ENCODE measurements at places on chromosomes 1 and 21.

- DNase-seq = no peak
These were observed 21.4 kb downstream of the RGS8 start for GRCh38 chr1:182662956-182663355.

DNA sequence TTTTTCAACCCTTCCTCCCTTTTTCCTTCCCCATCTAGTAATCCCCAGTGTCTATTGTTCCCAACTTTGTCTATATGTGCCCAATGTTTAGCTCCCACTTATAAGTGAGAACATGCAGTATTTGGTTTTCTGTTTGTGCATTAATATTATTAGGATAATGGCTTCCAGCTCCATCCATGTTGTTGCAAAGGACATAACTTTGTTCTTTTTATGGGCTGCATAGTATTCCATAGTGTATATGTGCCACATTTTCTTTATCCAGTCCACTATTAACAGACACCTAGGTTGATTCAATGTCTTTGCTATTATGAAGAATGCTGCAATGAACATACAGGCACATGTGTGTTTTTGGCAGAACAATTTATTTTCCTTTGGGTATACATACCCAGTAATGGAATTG is 121.0 kb upstream of the C1orf105 start:
- no peak for DNase-seq

DNA sequence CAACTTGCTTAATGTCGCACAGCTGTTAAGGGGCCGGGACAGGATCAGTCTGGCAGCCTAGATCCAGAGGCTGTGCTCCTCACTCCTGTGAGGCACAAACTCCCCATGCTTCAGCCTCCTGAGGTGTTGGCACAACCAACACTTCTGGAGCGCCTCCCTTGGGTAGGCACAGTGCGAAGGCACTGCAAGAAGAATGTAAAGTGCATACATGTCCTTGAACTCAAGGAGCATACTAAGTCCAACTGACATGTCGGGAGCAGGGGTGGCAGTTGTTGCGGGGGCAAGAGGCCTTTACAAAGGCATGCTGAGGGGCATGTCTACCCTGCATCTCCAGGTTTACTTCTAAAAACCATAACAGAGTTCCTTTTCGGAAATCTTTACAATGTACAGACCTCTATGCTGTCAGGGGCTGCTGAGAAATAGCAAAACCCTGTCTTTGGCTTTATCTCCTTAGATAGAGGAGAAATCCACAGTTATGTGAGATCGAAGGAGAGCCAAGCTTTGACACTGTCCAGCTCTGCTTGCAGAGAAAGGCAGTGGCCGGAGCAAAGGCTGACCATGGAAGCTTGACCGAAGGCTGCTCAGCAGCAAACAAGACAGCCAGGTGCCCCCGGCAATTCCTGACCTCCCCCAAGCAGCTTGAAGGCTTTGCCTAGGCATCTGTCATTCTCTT is 93.9 kb downstream of the CDC7 start:
- no peak for DNase-seq

DNA sequence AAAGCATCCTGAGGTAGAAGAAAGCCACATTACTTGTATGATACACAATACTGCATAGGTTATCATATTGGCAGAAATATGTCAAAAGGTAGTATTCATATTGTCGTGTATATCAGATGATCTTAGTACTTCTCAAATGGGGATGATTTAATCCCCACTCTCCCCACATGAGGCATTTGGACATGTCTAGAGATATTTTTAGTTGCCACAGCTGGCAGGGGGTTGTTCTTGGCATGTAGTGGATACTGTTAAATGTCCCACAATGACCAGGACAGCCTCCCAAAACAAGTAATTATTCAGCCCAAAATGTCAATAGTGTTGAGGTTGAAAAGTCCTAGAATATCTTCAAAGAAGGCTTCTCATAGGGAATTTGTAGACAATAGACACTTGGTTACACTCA is 162.8 kb downstream of the NEGR1 start:
- no peak for DNase-seq

- no peak for DNase-seq
These were observed 170.8 kb downstream of the LBR start for GRCh38 chr1:225257081-225257480.

GRCh38 chr1:55329808-55330432 is 114.8 kb upstream of the USP24 start:
- DNase-seq = no peak

GRCh38 chr21:41985662-41986416 is 24.3 kb downstream of the ZBTB21 start:
- no peak for DNase-seq

DNA sequence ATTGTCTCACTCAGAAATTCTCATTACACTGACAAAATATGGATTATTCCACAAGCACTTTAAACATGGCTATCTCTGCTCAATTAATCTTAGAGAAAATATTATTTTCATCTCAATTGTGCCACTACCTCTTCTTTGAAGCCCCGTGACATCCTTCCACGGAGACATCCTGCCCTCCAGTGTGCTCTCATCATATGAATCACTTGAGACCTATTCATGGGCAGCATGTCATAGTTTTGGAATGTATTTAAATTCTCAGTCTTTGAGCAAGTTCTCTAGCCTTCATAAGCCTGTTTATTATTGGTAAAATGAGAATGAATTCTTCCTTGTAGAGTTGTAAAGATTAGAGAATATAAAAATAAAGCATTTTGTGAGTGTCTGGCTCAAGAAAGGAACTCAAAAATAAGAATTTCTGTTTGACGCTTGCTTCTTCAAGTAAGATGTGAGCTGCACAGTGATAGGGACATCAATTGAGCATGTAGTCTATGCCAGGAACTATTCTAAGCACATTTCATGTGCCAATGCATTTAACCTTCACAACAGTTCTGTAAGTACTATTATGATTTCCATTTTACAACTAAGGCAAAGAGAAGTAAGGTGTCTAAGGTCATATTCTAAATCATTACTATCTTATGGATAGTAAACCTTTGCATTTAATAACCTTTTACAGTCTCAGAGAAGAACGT is 557.4 kb upstream of the ZRANB2 start:
- DNase-seq = peak; percentile 78

DNA sequence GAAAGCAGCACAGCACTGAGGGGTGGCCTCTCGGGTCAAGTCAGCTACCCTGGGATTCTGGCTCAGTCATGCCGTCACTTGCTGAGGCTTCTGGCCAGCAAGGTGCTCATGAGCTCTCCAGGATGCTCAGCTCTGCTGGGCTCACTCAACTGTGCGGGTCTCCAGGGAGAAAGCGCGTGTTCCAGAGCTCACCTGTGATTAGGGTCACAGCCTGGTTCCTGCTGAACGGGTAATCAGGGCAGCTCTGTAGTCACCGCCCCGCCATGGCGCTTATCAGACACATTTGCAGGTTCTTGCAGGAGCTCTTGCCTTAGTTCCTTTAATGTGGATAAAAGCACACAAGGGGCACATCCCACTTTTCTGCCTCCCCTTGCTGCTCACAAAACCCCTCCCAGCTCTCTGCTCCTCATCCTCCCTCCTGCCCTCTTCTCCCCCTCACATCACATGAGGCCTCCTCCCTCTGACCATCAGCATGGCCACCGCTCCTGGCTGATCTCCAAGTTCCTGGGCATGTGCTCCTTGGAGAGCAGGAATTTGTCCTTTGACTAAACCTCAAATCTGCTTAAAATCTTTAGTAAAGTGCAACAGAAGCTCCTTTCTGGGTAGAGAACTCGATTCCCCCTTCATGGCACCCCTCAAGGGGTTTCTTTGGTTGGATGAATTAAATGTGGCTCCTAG is 2.0 kb downstream of the PCP4 start:
- DNase-seq = no peak

- DNase-seq = no peak
These were observed 13.7 kb downstream of the CD2 start for GRCh38 chr1:116767782-116768382.

- peak; percentile 63 for DNase-seq
These were observed 2.7 kb downstream of the FAM110D start for GRCh38 chr1:26161415-26162219.

GRCh38 chr21:39117440-39117970 is 65.7 kb downstream of the PSMG1 start:
- DNase-seq = no peak

- no peak for DNase-seq
These were observed 36.2 kb downstream of the GORAB start for GRCh38 chr1:170568197-170568596.

DNA sequence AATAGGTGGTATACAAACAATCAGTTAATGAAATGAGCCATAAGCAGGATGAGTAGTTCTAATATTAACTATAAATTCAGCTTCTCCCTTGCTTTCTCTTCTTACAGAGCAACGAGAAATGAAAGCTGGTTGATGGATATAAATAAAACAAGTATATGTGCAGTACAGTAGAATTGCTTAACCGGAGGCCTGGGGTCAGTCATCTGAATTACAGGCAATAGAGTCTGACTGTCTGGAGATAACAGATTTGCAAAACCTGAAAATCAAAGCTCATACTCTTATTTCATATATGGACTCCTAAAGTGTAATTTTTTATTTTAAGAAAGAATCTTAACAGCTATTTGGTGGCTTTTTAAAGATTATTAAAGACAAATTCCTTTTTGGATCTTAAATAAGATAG is 43.1 kb upstream of the SGIP1 start:
- DNase-seq = no peak

DNA sequence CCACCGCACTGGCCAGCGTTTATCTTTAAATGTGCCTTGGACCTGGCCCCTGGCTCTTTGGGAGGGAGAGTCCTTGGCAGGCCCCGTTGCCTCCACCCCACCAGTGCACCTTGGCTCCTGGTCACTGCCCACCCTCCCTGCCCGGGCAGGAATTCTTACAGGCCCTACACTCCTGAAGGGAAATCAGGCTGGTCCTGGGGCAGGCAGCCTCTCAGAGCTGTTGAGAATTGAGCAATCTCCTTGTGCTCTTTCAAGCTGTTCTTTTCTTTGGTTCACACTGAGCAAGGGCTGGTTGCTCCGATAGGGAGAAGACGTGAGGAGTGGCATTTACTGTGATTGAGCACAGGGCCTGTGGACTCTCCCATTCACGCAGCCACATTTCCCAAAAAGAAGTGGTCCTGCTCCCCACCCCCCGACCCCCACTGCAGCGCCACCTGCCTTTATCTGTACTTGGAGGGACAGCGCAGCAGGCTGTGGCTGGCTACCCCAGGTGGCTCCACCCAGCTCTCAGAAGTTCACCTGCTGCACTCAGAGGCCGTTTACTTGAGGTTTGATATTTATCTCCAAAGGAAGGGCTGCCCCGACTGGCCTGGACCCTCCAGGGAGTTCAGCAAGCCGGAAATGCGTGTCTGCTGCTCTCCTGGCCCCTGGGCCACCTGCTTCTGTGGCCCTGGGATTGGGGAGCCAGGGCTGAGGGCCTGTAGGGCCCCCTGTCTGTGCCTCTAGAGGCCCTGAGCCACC is 47.8 kb downstream of the SKI start:
- DNase-seq = no peak

GRCh38 chr1:100455478-100456072 is 82.4 kb upstream of the GPR88 start:
- no peak for DNase-seq

DNA sequence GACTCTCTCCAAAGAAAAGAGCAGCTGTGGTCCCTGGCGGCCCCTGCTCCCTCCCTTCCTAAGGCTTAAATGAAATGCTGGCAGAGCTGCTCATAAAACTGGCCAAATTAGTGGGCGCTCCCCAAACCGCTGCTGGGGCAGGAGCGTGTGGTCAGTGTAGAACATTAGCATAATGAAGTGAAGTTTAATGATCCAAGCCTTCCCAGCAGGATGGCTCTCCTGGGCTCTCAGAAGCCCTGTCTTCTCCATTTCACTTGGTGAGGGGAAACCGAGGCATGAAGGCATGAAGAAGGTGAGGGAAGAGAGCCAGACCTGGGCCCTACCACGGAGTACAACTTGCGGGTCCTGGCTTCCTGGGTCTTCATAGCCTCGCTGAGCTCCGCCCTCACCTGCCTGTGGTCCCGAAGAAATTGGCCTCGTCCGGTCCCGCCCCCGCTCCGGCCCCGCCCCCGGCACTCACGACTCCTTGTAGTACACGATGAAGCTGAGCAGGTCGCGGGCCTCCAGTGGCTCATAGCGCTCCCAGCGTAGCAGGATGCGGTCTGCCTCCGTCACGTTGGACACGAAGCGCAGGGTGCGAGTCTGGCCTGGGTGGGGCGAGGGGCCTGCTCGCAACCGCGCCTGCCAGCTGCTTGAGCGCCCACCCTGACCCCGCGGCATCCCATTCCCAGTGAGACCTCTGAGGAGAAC is 10.3 kb downstream of the INSRR start:
- DNase-seq = no peak

- DNase-seq = no peak
These were observed 230.7 kb downstream of the RPS6KC1 start for GRCh38 chr1:213281640-213282301.

GRCh38 chr1:186212568-186213224 is 162.4 kb downstream of the TPR start:
- peak; percentile 84 for DNase-seq

DNA sequence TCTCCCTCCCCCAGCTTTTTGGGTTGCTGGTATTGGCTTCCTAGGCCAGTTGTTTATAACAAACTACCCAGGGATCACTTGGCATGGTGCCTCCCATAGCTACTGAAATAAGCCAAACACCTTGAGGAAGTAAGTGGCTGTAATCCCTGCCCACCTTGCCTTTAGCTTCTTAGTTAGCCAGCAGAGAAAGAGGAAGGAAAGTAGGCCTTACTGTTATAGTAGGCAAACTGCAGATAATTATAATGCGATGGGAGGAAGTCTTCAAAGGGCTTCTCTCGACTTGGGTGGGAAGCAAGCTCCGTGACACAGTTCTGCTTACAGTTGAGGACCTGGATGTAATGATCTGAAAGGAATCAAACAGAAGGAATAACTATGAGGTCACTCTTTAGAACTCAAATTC is 8.2 kb downstream of the P3H1 start:
- DNase-seq = no peak

DNA sequence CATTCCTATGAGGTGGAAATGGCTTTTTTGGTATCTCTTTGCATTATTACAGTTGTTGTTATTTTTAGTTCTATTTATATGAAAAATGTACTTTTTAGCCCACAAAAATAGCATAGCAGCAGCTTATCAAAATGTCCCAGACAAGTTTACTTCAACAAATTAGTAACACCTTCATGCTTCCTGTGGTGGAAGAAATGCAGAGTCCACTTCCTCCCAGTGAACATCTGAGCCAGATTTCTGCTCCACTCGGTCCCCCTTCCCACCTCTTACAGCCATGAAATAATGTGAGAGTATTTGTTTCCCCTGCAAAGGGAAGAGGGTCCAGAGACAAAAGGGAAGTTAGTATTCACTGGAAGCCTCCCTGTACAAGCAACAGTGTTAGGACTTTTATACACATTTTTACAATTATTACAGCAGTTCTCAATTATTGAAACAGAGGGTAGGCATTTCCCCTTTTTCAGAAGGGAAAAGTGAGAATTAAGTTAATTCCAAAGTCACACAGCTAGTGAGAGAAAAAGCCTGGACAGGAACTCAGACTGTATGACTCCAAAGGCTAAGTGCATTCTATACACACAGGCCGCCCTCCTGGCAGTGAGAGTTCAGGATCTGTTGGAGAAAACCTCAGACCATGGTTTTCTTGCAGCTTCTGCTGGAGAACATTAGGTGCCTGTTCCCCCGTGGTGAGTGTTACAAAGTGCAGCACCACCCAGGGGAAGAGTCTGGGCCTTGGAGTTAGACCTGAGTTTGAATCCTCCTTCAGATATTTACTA is 126.5 kb downstream of the PBX1 start:
- DNase-seq = no peak

- no peak for DNase-seq
These were observed 572.3 kb downstream of the MATN1 start for GRCh38 chr1:30151119-30151518.

- no peak for DNase-seq
These were observed 20.0 kb downstream of the CITED4 start for GRCh38 chr1:40842207-40842606.

Measured in EL (cell line).